ENCODE measurements at places on chromosomes 2 and 18.

DNA sequence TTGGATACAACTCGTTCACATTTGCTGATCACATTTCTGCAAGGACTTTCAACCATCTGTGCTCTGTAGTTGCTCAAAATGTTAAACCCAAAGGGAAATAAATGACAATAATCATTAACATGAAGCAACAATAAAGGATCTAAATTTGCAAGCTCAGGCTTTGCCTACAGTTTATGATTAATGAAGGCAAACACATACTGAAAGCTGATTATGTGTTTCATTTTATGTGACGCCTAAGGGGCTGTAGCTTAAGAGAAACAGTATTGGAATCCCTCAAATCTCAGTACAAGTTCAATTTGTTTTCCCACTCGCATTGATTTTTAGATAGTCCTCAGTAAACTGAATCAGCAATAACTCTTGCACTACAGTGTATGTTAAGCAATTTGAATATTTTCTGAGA, 160.3 kb upstream of the FSIP2 start:
- no peak for DNase-seq

- peak; percentile 41 for DNase-seq
Observed at GRCh38 chr2:101696272-101697123, 1.0 kb upstream of the MAP4K4 start.

- DNase-seq: no peak
Observed at GRCh38 chr2:190889175-190889943, 8.7 kb downstream of the GLS start.

DNA sequence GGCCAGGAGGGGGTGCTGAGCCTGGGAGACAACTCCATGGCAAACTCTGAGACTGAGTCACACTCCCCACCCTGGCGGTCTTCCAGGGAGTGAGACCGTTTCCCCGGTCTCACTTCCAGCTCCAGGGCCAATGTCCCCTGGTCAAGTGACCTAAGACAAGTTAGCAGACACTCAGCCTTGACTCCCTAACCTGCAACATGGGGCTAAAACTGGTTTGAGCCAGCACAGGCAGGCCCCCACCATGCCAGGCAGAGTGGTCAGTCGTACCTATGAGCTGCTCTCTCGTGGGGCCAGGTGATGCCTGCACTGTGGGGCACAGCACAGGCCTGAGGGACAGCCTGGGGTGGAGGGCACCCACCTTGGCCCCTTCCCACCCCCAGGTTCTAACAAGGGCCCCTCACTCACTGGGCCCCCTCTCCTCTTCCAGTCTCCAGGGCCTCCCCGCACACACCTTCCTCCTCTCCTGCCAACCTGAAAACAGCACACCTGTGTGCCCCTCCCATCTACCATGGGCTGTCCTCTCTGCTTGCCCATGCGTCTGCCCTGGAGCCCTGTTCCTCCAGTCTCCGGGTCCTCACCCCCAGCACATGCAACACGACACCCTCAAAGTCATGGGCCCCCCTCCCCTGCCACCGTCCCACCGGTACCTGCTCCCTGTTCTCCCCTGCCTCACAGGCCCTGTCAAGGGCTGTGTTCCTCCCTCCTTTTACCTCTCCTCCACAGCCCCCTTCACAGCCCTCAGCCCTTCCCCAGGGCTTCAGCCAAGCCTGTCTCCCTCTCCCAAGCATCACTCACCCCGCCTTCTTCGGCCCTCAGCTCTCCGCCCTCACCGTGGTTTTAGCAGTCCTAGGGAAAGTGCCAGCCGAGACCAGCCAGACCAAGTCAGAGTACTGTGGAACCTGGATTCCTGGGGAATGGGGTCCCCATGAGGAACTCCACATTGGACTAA, 1.6 kb downstream of the GPR17 start:
- peak; percentile 24 for DNase-seq

- DNase-seq: peak; percentile 54
Observed at GRCh38 chr2:10434886-10435819, 13.0 kb downstream of the ODC1 start.

DNA sequence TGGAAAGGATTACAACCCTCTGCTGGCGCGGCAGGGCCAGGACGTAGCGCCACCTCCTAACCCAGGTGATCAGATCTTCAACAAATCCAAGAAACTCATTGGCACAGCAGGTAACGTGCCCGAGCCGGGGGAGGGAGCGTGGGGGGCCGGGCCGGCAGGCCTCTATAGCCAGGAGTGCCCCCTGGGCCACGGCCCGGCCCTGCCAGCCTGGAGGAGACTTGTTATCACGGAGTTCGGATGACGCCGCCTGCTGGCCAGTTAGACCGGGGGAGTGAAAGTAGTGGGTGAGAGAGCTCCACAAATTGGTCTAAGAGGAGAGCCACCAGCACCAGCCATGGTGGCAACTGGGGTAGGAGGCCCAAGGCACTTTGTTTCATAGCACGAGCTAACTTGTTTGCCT, 8.6 kb upstream of the TMEM214 start:
- no peak for DNase-seq

- DNase-seq: peak; percentile 12
Observed at GRCh38 chr2:195534971-195535370, 122.1 kb upstream of the SLC39A10 start.

DNA sequence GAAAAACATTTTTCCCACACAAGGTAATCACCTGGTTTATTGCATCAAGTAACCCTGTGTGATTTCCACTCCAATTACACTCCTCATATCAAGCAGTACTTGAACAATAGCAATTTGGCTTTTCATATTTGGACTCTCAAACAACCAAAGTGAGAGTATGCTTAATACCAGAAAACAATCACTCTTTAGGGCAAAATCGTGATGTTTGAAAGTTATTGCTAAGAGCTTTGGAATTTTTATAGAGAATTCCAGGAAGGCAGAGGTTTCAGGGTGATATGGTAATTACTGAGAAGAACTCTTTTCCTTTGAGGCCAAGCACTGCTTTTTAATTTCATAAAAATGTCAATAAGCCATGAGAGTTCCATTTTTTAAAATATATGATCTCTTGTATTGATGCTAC, 779.5 kb upstream of the LRRTM1 start:
- no peak for DNase-seq

DNA sequence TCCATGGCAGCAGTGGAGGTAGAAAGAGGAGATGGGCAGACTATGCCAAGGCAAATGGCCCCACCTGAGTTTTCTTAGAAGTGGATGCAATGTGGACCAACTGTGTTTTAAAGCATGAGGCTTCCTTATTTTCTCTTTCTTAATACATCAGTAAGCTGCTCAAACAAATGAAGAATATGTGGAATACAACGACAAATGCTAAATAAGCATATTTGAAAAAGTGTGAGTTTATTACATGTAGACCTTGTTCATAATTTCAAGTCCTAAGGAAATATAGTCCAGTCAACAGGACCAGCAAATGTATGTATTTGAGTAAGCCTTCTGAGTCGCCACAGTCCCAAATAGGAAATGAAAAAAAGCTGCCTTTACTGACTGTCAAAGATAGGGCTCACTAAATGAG, 177.8 kb downstream of the PRPF40A start:
- DNase-seq: no peak

DNA sequence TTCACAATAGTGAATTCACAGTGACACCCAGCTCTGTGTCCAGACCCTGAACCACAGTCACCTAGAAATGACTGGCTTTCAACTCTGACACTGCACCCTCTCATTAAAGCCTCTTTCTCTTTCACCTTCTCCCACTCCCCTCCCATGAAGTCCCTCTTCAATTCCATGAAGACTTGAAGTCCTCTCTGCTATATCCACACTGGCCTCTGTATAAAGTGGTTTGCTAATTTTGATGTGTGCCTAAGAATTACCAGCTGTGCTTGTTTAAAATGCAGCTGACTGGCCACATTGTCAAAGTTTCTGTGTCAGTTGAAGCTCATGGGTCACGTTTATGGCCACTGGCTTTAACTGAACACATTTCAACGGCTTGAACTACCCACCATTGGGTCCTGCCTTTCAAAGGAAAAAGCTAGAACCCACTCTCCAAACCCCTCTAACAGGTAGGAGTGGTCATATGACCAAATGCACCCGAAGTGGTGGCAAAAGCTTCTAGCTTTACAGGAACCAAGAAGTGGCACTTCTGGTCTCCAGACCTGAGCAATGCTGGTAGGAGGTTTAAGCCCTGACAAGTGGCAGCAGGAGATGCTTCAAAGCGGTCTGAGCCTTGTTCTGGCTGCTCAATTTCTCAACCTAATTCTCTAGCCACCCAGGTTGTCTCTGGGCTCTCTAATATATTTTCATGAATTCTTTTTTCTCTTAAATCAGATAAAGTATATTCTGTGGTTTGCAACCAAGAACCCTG, 34.2 kb downstream of the B4GALT6 start:
- DNase-seq: no peak

DNA sequence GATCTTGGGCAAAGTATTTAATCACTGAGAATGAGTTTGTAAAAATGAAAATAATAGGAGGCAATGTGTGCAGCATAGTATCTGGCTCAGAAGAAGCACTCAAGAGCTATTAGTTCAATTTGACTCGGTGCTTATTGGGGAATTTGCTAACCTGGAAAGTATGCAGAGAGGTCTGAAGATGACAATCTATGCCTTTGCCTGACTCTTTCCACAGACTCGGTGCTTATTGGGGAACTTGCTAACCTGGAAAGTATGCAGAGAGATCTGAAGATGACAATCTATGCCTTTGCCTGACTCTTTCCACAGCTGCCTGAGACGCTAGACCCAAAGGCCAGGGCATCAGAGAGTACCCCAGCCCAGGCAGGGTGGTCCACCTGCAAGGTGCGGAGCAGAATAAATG, 12.2 kb upstream of the SH3BP4 start:
- no peak for DNase-seq

GRCh38 chr18:74488354-74488753, 7.8 kb upstream of the CNDP2 start:
- no peak for DNase-seq

- DNase-seq: no peak
Observed at GRCh38 chr2:98769784-98770183, 38.9 kb upstream of the MGAT4A start.

- DNase-seq: no peak
Observed at GRCh38 chr2:112996635-112997034, 8.6 kb upstream of the IL36A start.

GRCh38 chr18:67924656-67925055, 408.1 kb upstream of the DSEL start:
- DNase-seq: no peak

- no peak for DNase-seq
Observed at GRCh38 chr2:131156452-131157149, 51.5 kb downstream of the PLEKHB2 start.

GRCh38 chr2:8490166-8490721, 191.6 kb upstream of the ID2 start:
- no peak for DNase-seq

GRCh38 chr2:241720099-241720498, 14.3 kb upstream of the D2HGDH start:
- DNase-seq: no peak

GRCh38 chr2:98901702-98902101, 34.3 kb downstream of the CRACDL start:
- no peak for DNase-seq

DNA sequence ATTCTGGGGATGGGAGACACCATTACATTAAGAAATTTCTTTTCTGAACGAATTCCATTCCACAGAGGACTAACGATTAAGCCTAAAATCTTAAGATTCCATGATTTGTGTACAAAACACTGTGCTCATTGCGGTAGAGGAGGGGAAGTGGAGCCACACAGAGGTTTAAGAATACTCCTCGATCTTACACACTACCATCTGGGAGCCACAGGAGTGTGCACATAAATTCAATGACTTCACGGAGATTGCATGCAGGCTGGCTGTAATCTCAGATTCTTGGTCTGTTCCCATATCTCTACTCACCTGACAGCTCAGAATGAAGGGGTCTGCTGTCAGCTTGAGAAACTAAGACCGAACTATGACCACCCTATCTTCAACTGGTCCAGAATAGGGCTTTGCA, 762 bp downstream of the VPS4B start:
- DNase-seq: no peak

GRCh38 chr2:54461261-54461660, 5.1 kb downstream of the SPTBN1 start:
- DNase-seq: peak; percentile 22
